ENCODE measurements at places on chromosomes 2 and 18.

- no peak for DNase-seq
Measured at GRCh38 chr2:231541645-231542044, 11.4 kb upstream of the NMUR1 start.

GRCh38 chr2:1862608-1863280 is 118.4 kb upstream of the PXDN start:
- no peak for DNase-seq

GRCh38 chr18:46623541-46623940 is 33.5 kb downstream of the LOXHD1 start:
- no peak for DNase-seq

DNA sequence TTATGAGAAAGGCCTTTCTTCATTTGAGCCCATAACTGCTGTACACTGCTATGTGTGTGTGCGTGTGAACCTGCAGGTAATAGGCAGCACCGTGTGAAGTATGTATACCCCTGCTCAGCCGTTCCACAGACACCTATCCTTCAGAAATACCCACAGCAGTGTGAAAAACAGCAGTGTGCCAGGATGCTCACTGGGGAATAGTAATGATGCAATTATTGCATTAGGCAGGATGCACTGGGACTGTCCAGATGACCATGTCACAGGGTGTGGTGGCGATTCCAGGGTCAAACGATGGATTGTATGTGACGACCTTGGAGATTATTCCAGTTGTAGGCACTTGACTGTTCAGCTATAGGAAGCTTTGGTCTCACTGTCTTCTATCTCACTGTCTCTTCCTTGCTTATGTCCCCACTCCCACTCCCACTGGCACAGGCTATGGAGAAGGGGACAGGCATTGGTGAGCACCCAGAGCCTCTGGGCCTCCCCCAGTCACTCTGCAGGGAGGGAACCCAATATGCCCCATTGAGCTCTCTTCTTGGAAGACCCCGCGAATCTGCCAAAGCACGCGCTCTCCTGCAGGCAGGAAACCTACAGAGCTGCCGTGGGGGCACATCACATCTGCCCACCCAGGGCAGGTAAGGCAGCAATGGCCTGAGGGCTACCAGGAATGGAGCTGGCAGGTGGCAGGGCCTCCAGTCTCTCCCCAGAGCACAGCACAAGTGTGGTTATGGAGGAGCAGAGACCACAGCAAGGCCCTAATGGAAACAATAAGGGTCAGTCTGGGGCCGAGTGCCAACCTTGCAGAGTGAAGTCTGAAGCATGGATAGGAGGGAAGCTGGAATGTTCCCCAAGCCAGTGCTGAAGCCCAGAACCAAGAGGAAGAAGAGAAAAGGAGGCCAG is 518.9 kb upstream of the RAB6C start:
- no peak for DNase-seq

- DNase-seq = no peak
Measured at GRCh38 chr18:68713796-68714195, 1.1 kb downstream of the TMX3 start.

- no peak for DNase-seq
Measured at GRCh38 chr18:767084-767882, 44.8 kb downstream of the YES1 start.

DNA sequence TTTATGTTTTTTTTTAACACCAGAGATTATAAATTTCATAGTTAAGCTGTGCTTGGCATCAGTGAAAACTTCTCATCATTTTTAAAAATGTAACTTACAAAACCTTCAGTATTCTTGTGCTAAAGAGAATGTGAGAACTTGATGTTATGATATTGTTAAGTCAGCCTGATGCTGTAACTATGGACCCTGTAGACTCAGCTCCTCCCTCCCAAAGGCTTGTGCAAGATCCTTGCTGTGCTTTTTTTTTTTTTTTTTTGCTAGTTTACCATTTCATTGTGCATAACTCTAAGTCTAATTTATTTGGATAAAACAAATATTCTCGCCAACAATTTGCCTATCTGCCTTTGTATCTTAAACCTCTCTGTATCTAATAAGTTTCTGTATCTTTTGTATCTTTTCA is 12.9 kb upstream of the TFPI start:
- DNase-seq = no peak
